ENCODE measurements at places on chromosomes 12 and 14.
A peak's percentile ranks its signal among the peaks of the same experiment; 100 is the strongest.

DNA sequence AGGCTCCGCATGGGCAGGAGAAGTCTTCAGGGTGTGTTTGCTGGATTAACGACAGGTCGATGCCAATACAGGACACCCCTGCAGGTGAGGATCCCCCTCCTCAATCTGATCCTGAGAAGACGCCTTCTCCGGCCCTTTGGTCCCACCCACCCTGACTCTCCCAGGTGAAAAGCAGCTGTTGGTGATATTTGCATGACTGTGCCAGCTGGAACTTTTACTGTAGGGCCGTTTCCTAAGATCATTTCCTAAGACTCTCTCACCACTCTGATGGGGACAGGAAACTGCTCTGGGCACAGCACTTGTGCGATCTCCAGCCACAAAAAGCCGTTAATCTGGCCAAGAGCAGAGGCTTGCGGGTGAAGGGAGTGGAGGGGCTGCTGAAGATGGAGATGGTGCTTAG lies 16.8 kb upstream of the EIF5 start:
- no peak for DNase-seq

DNA sequence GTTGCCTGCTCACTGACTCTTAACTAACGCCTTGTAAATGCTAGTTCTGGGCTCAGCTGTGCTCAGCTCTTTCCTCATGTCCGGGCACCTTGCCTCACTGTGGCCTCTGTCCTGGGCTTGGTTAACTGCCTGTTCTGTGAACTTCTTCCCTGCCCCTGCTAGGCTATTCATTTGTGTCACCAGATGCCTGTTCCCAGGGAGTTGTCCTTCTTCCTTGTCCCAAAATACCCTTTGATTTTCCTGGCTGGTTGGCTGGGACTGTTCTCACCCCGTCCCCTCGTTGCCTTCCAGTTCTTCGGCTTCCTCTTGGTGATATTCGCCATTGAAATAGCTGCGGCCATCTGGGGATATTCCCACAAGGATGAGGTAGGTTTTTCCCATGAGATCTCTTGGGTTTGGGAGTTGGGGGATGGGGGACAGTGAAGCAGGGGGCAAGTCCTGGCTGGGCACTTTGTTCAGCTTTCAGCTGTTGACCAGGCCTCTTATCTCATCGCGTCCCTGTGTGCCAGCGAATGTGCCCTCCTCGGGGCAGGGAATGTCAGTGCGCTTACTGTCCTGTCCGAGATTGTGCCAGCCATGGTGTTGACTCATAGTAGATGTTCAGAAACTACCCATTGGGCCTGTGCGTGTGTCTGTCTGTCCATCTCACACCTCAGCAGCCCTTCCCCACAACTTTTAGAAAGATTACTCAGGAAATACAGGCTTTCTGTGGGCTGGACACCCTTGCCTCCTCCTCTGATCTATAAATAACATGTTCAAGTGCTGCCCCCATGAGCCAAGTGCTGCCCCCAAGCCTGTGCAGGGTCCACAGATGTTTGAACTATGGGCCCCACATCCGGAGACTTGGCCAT lies 33.1 kb downstream of the CD9 start:
- DNase-seq: no peak

- DNase-seq: no peak
Measured at GRCh38 chr12:66602483-66603143, 76.3 kb downstream of the GRIP1 start.

- peak; percentile 17 for DNase-seq
Measured at GRCh38 chr14:69650948-69651369, 39.6 kb downstream of the SUSD6 start.

DNA sequence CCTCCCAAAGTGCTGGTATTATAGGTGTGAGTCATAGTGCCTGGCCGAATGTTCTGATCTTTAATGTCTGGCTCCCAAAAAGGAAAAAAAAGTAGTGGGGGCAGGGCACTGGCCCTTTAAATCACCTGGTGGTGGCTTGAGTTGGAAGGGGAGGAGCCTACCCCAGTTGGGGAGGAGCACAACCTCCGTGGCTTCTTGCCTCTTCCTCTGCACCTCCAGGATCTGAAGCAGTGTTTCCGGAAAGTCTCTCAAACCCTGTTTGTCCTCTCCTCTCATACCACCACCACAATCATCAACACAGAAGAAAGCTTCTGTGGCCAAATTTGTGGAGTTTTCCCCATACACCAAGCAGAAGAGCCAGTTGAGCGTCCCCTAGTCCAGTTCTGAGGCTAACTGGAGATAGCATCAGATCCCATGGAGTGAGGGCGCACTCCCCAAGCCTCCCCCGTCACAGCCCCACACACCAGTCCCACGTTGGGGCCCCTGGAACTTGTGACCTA lies 24.3 kb upstream of the RCOR1 start:
- DNase-seq: no peak

DNA sequence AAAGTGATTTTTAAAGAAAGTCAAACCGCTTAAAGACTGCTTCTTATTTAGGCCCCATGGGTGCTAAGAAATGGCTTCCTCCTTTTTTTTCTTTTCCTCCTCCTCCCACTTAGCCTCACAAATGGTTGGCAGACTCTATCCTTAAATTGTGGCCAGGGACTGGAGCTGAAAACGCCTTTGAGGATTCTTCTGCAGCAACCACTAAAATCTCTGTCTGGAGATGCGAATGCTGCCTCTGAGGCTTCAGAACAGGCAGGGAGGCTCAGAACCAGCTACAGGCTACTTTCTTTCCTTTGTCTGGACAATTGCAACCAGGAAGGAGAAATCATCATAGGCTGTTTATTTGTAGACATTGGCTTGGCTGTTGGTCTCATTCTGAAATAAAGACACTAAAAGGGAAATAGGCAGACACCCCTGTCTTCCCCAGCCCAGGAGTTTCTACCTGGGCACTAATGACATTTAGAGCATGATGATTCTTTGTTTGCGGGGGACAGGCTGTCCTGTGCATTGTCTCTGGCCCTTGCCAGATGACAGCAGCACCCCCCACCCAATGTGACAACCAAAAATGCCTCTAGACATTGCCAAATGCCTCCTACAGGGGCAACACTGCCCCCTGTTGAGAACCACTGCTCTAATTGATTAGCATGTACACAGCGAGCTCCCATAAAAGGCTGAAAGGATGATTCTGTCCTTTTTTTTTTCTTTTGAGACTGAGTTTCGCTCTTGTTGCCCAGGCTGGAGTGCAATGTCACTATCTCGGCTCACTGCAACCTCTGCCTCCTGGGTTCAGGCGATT lies 50.3 kb downstream of the MAP1LC3B2 start:
- no peak for DNase-seq

- DNase-seq: peak; percentile 15
Measured at GRCh38 chr12:66352197-66352596, 49.9 kb downstream of the HELB start.

DNA sequence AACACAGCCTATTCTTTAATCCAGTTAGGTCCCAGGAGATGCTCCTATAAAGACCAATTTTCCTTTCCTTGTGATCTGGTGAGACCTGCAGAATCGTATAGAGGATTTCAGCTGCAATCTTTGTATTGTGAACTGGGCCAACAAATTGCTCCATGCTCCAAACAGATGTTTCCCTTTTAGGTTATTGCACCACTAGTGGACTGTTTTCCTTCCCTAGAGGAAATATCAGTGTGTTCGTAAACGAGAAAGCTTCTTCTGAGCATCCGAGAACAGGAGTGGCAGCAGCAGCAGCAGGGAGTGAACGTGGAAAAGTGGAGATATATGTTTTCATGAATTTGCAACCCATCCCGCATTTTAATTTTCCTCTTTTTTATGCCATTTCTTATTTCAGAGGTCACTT lies 344.1 kb upstream of the PDE3A start:
- DNase-seq: no peak

- no peak for DNase-seq
Measured at GRCh38 chr12:120037851-120038250, 48.8 kb downstream of the BICDL1 start.

DNA sequence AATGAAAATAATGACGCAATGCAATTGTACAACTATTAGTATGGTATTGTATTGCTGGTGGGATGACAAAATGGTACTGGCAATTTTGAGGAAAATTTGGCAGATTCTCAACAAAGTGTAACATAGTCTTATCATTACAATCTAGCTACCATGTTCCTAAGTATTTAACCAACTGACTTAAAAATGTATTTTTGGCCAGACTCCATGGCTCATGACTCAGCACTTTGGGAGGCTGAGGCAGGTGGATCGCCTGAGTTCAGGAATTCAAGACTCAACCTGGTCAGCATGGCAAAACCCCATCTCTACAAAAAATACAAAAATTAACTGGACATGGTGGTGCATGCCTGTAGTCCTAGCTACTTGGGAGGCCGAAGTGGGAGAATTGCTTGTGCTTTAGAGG lies 1409.5 kb downstream of the AACS start:
- no peak for DNase-seq

DNA sequence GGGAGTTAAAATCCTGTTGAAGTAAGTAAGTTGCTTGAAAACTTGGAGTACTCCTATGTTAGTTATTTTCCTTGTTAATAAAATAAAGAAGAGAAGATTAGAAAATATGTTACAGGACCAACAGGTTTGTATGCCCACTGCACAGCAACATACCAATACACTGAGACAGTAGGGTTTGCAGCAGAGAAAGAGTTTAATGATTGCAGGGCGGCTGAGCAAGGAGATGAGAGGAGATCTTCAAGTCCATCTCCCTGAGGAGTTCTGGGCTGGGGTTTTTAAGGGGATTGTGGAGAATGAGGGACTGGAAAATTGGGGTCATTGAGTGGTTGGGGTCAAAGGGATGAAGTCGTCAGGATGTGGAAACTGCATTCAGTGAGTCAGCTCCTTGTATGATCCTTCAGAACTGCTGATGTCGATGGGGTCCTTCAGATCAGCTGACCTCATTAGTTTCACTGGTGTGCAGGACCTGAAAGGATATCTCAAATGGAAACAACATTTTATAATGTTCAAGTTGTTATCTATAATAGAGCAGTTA lies 4.3 kb upstream of the HSD17B6 start:
- DNase-seq: no peak

DNA sequence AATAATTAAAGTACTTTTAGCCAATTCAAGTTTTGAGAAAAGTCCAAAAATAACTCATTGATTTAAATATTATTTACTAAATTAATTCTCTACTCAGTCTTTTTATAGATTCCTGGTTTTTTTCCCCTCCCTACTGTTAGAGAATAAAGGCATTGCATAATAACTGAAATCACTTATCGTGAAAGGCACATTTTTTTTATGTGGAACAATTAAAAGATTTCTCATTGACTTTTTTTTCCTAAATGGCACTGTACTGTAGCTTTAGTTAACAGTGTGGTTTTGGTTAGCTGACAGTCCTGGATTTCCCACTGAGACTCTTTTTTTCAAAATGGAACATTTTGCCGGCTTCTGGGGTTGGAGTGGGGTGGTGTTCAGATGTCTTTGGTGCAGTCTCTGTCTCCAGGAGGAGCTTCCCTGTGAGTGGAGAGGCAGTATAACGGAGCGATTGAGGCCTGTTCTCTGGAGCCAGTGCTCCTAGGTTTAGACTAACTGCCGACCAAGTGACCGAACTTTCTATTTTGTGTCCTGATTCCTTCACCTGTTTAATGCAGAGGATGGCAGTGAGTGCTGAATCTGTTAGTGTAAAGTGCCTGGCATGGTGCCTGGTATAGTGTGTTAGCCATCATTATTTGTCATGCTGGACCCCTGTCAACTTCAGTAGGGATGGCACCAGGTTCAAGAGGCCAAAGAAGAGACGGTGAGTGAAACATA lies 117.7 kb downstream of the ADCK1 start:
- DNase-seq: no peak
